Ovary (tissue), 10 donors: ENCODE measurements at places on chromosomes 5 and 9. TPM values are rescaled to one million over a fixed set of nuclear protein-coding genes. Genes with fewer than 3 reads are reported as not detected.

Gene SLCO6A1
- not detected for total RNA-seq

Gene PCDH12
- 3.1 TPM for total RNA-seq

Gene FYB1
- total RNA-seq = 2.4 TPM

Gene ADAMTS19
- 1.5 TPM for total RNA-seq

Gene SPATA31E1
- not detected for total RNA-seq

Gene RLN2
- 0.31 TPM for total RNA-seq

Gene ODF2
- total RNA-seq = 26.5 TPM

Gene FRMD3
- 9.1 TPM for total RNA-seq

Gene RFESD
- 4.0 TPM for total RNA-seq

Gene LCN10
- total RNA-seq = 45.4 TPM

Gene SPAG8
- 2.1 TPM for total RNA-seq
